Stimulated activated CD4-positive, alpha-beta T cell treated with anti-CD3 and anti-CD28 coated beads, Interleukin-2, amount 100 ng/mL, for 24 hours (primary cell): ENCODE measurements at places on chromosomes 1 and 21.

DNA sequence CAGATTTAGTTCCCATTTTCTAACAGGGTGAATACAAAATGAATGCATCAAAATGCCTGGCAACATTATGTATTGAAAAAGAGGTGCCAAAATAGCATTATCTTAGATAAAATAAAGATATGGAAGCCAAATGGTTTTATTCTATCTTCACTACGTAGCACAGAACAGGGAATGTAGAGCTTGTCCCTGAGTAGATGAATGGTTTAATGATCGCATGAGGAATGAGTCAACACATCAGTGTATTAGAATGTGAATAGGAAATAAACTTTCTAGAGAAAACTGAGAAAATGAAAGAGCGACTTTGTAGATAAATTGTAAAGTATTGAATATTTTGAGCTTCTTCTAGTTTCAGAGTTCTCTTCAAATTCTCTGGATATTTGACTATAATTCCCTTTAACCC is 74.3 kb downstream of the BRINP3 start:
- no peak for DNase-seq

- no peak for DNase-seq
Measured at GRCh38 chr21:25405984-25406383, 201.3 kb downstream of the MRPL39 start.

DNA sequence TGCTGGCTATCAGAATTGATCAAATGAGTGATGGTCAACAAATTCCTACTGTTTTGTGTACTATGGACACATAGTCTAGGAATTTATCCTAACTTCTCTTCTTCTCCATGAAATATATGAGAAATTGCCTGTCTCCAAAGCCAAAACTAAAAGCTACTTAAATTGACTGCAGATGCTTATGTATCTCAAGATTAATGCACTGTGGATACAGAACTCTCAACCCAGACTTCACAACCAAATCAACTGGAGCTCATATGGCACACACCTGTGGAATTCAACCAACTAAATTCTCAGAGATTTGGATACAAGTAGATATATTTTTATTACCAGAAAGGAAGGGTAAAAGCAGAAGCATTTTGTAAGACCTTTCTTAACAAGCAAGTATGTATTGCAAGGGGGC is 566.1 kb downstream of the LTN1 start:
- DNase-seq = no peak

GRCh38 chr1:38730511-38731397 is 128.8 kb downstream of the RRAGC start:
- no peak for DNase-seq

DNA sequence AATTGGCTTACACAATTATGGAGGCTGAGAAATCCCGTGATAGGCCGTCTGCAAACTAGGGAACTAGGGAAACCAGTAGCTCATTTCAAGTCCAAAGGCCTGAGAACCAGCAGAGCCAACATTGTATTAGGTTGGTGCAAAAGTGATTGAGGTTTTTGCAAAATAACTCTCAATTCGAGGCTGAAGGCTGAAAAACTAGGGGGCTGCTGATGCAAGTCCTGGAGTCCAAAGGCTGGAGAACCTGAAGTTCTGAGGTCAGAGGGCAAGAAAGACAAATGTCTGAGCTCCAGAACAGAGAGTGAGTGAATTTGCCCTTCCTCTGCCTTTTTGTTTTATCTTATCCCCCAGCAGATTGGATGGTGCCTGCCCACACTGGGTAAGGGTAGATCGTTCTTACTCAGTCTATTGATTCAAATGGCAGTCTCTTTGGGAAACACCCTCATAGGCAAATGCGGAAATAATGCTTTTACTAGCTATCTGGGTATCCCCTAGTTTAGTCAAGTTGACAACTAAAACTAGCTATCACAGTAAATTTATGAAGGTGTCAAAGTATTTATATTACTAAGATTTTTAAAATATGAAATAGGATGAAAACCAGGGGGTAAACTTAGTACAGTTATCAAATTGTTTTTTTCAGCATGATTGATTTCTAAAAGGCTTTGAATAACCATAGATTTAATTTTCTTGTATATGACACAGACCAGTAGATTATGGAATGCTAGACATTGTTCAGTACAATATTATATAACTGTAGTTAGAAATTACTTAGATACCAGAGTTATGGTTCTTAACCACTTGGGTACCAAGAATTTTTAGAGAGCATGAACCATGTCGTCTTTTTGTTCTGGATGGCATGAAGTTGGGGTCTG is 15.4 kb downstream of the RABGAP1L start:
- no peak for DNase-seq
